H7 (cell line): ENCODE measurements at places on chromosomes 1 and 21.

- DNase-seq, result peak; percentile 25
Observed at GRCh38 chr1:68293122-68293521, 60.8 kb upstream of the WLS start.

GRCh38 chr1:94627771-94628498 is 86.4 kb upstream of the F3 start:
- DNase-seq, result no peak

DNA sequence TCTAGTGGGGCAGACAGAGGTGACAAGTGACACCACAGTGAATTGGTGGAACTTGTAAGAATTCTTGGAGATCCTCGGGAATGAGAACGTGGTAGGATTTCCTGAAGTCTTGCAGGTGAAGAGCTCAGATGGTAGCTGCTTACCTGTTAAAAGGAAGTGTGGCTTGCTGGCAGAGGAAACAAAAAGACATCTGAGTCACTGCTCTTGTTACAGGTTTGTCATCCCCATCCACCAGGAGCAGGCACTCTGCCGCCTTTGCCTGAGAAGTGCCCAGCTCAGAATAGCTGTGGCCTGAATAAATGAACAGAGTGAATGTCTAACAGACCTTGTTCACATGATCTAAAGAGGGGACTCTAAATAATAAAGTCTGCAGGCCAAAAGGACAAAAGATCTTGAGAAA is 12.3 kb upstream of the ZSCAN20 start:
- DNase-seq, result no peak

GRCh38 chr1:78291872-78292271 is 198.9 kb upstream of the PTGFR start:
- DNase-seq, result no peak

- no peak for DNase-seq
Observed at GRCh38 chr21:42120101-42120902, 49.2 kb downstream of the UMODL1 start.

- no peak for DNase-seq
Observed at GRCh38 chr21:43312011-43312410, 114.9 kb downstream of the SIK1 start.

GRCh38 chr1:32221581-32221979 is 573 bp downstream of the TMEM234 start:
- DNase-seq, result no peak

- peak; percentile 55 for DNase-seq
Observed at GRCh38 chr1:57832612-57833011, 408.8 kb upstream of the DAB1 start.

DNA sequence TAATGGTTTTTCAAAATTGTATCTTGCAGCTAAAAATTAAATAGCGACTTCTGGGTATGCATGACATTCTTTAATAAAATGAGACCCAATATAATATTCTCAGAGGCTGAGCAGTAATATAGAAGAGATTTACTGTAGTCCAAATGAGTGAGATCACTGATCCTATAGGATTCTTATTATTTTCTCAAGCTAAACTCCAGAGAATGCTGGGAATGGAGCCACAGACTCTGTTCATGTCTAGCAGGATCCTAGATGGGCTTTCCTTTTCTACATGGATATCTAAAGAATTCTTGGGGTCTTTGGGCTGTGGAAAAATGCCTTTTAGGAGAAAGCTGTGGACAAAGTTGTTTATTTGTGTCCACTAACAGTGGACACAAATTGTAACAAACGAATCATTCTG is 150.7 kb upstream of the ZNF644 start:
- no peak for DNase-seq

DNA sequence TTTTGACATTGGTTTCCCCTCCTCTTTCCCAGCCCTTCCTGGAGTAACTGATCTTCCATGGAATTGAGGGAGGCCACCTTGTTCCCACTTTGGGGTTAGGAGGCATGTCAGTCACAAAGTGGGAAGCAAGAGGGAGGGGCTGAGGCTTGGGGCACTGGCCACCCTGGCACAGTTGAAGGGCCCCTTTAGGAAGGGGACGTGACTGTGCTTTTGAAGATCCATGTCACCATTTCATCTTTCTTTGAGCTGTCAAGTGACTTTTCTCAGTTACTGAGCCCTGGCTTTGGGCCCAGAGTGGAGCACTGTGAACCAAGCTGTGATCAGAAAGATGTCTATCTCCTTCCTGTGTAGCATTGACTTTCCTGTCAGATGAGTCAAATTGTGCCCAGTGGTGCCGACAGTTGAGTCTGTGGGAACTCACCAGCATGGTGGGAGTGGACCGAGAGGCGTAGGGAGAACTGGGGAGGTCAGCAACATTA is 38.5 kb upstream of the TDRD10 start:
- no peak for DNase-seq

DNA sequence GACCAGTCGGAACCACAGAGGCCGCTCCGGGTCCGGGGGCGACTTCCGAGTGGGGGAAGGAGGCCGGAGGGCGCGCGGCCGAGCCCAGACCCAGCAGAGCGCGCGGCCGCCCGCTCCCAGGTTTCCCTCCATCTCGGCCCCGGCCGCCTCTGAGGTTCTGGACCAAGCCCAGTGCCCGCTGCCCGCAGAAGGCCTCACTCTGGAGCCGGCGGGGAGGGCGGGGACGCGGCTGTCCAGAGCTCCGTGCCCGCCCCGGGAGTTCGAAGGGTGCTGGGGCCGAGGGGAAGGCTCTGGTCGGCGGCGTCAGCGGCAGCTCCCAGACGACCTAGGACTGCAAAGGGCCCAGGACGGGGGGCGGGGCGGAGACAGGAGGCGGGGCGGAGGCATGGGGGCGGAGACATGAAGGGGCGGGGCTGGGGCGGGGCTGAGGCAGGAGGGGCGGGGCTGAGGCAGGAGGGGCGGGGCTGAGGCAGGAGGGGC is 48.0 kb upstream of the SLC19A1 start:
- DNase-seq, result peak; percentile 99

GRCh38 chr1:109770331-109771095 is 6.8 kb upstream of the EPS8L3 start:
- peak; percentile 76 for DNase-seq

DNA sequence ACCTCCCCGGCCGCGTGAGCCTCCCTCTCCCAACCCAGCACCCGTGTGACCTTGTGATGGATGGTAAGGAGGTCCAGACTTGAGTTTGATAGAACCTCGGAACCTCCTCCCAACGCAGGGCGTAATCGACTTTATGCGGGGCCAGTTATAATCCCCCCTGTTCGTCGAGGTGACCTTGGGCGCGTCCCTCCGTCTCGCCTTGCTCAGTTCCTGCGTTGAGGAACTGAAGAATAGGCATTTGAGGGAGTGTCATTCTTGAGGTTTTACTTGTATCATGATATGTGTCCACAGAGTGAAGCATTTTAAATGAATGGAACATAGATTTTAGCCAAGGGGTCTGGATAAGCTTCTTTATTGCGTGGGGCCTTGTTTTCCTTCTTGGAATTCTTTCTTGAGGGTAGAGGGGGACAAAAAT is 433 bp downstream of the TIMM17A start:
- DNase-seq, result no peak

- no peak for DNase-seq
Observed at GRCh38 chr1:11486231-11487009, 7.5 kb downstream of the DISP3 start.

- DNase-seq, result no peak
Observed at GRCh38 chr1:163231385-163231784, 28.7 kb upstream of the RGS5 start.

GRCh38 chr1:147769106-147769505 is 8.7 kb upstream of the GJA5 start:
- no peak for DNase-seq

GRCh38 chr1:208782186-208782585 is 538.0 kb upstream of the PLXNA2 start:
- DNase-seq, result no peak

DNA sequence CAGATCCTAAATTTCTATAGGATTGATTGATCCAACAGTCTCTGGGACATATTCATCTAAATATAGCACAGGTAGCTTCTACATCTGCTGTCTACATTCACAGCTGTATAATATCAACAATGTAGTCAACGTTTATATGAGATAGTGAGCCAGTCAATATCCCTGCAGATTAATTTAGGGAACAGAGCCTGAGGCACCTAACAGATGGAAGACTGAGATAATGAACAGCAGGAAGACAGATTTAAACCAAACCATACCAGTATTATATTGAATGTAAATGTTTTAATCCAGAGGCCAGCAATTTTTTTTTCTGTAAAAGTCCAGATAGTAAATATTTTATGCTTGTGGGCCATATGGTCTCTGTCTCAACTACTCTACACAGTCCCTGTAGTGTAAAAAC is 2072.4 kb downstream of the MRPL39 start:
- DNase-seq, result no peak

GRCh38 chr21:38303300-38303699 is 46.5 kb downstream of the KCNJ15 start:
- DNase-seq, result no peak

- DNase-seq, result no peak
Observed at GRCh38 chr1:244384066-244384465, 67.6 kb downstream of the ADSS2 start.

DNA sequence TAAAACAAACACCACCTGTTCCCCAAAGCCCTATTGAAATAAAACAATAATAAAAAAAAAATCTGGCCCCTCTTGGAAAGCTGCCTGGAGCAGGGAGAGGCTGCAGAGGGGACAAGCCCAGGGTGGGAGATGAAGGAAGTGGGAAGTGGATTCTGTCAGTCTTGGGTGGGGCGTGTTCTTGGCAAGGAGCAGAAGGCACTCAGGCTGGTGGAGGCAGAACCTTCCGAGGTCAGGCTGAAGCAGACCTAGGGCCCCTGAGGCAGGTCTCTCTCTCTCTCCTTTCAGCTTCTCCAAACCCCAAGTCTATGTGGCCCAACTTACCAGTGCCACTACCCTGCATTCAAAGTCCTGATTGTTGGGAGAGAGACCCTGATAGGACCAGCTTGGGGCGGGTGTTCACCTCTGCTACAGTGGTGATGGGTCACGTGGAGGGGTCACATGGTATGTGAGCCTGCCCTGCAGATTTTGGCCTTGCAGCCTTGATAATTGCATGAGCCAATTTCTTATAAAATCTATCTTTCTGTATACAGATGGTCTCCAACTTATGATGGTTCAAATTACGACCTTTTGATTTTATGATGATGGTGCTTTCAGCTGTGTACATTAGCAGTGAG is 145.4 kb upstream of the C1orf174 start:
- peak; percentile 7 for DNase-seq

DNA sequence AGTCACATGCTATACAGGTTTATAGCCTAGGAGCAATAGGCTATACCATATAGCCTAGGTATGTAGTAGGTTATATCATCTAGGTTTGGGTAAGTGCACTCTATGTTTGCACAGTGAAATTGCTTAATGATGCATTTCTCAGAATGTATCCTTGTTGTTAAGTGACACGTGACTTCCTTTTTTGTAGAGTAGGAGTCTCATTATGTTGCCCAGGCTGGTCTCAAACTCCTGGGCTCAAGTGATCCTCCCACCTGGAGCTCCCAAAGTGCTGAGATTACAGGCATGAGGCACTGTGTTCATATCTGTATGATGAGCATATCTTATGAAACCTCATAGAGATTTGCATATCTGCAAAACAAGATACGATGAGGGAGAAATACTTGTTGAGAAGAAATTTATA is 13.8 kb upstream of the ABCB10 start:
- no peak for DNase-seq

DNA sequence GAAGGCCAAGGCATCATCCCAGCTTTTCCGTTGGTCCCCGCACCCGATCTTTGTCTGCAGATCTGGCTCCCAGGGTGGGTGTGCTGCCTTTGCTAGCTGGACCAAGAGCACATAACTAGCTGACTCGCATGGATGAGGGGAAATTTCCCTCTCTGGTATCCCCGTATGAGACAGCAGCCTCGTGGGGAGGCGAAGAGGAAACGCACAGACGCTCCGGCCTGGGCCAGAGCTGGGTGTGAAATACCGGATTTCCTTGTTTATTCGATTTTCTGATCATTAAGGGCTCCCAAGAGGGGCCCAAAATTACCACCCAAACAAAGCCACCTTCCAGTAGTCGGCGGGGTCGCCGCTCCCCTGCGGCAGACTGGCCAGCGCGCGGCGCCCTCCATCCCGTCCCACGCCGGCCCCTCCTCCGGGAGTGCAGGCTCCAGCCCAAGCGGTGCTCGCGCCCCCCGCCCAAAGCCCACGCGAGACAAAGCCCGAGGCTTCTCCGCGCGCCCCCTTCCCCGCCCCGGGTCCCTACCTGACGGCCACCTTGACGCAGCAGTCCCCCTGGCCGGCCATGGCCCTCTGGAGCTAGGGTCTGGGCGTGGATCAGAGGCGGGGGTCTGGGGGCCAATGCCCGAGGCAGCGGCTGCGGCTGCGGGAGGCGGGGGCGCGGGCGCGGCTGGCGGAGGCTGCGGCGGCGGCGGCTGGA is 546 bp downstream of the KIF21B start:
- DNase-seq, result no peak

GRCh38 chr21:15160136-15160535 is 95.3 kb upstream of the NRIP1 start:
- DNase-seq, result no peak

GRCh38 chr1:27574871-27575831 is 28.8 kb downstream of the AHDC1 start:
- peak; percentile 96 for DNase-seq

DNA sequence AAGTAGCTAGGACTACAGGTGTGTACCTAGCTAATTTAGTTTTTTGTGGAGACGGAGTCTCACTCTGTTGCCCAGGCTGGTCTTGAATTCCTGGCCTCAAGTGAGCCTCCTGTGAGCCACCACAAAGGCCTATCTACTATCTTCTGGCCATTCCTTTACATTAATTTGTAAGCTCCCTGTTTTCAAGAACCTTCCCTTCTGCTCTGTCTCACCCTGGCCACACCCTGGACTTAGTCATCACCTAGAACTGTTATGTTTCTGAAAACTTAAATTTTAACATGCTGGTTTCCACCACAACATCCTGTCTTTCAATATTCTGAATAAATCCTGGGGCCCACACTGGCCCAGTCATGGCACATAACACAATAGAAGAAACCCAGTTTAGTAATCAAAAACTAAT is 4.9 kb upstream of the B4GALT3 start:
- DNase-seq, result no peak
